ENCODE measurements at places on chromosomes 6 and 20.

DNA sequence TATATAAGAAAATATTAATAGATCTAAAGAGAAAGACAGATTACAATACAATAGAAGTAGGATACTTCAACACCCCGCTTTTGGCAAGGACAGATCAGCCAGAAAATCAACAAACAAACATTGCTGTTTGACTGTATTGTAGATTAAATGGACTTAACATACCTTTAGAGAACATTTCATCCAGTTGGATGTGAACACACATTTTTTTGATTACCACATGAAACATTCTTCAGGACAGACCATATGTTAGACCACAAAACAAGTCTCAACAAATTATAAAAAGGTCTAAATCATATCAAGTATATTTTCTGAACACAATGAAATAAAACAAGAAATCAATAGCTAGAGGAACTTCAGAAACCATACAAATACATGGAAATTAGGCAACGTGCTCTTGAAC is 148.2 kb downstream of the TRMT11 start:
- no peak for DNase-seq

- no peak for DNase-seq
These were observed 351.2 kb upstream of the RUNX2 start for GRCh38 chr6:44976677-44977641.

- no peak for DNase-seq
These were observed 74.5 kb upstream of the TMEM181 start for GRCh38 chr6:158485431-158485830.

DNA sequence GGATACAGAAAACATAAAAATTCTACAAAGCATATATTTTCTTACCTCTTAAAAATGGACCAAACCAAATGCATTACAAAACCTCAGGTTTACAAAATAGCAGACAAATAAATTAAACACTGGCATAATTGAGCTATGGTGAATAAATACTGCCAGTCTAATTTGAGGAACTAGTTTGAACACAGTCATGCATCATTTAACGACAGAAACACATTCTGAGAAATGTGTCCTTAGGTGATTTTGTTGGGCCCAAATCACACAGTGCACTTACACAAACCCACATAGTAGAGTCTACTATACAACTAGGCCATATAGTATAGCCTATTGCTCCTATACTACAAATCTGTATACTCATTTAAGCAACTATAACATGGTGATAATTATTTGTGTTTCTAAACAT is 215.6 kb downstream of the FOXC1 start:
- no peak for DNase-seq

DNA sequence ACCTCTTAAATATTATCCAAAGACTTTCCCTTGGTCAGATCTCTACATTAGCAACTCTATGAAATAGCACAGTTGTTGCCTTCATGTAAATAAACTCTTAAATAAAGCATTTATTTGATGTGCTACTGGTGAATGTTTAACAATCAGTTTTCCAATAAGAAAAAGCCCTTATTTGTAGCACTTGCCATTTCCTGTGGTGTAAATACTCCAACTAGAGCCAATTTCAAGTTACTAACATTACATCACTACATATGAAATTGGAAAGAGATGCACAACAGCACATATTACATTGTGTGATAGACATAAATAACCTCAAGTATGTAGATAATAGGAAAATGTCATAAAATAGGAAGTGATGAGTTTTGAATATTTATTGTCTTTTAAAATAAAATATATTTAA is 5.0 kb upstream of the MYB start:
- DNase-seq = no peak

GRCh38 chr20:53331151-53331973 is 262.3 kb downstream of the ZNF217 start:
- no peak for DNase-seq

DNA sequence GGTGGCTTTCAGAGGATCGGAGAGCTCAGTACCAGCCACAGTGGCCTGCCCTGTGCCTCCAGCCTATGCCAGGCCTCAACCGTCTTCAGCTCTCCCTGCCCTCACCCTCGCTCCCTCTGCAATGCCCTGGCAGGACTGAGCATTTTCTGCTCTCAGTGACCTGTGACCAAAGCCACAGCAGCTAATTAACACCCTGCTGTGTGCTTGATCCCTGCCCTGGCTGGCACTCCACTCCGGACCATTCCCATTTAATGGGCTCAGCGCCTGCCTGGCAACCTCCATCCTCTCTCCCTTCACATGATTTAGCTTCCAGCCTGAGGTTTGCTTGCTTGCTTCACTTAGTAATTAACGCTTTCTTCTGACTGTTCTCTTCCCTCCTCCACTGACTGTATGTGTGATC is 287.5 kb downstream of the LRFN2 start:
- no peak for DNase-seq

DNA sequence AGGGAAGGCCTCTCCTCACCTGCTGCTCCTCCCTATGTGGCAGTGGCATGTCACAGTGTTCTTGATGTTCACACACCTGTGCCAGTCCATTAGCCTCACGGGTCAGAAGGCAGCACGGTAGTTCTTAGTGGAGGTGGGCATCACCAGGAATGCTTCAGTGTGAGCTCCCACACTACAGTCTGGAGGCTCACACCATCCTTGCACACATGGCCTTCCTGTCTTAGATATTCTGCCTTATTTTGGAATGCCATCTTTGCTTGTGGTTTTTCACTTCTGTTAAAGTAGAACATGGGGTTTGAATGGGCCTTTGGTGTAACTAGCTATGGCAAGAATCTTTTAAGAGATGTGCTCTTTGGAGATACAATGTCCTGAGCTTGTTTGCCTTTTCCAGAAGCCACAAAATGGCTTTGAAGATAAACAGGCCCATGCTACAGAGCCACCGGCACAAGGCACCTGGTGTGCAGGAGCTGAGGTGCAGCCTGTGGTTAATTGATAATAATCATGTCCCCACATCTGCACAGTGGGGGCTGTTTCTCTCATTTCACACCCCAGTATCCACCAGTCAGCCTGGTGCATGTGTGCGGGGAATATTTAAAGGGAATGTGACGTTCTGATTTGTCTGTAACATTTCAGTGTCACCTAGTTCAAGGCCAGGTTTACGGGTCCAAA is 3.2 kb upstream of the SLC17A9 start:
- DNase-seq = peak; percentile 36

- no peak for DNase-seq
These were observed 11.0 kb downstream of the VSX1 start for GRCh38 chr20:25070821-25071473.

DNA sequence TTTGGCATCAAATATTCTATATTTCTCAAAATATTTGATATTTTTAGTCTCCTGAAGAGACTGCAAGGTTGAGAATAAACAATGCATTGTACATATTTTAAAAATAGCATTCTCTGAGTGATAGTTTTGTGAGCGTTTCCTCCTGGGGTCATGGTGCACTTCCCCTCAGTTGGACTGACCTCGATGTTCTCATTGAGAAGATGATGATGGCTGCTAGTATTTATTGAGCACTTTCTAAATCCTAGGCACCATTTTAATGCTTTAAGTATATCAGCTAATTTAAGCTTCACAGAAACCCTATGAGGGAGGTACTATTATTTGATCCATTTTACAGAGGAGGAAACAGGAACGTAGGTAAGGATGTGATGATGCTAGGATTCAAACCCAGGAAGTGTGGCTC is 18.2 kb downstream of the DSE start:
- no peak for DNase-seq

Data from erythroblast (primary cell).